ENCODE measurements at places on chromosomes 5 and 9.

- no peak for DNase-seq
These were observed 84.0 kb downstream of the SEC61B start for GRCh38 chr9:99305820-99306811.

DNA sequence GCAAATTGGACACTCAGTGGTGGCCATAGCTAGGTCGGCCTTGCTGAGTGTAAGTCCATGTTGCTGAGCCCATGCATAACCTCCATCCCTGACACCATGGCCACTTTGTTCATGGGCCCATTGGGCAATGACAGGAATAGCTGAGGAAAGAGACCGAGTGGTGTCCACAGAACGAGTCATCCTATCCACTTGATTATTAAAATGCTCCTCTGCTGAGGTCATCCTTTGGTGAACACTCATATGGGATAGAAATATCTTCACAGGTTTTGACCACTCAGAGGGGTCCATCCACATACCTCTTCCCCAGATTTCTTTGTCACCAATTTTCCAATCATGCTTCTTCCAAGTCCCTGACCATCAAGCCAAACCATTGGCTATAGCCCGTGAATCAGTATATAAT is 63.6 kb downstream of the PPIC start:
- no peak for DNase-seq

- DNase-seq, result no peak
These were observed 146.4 kb downstream of the PALM2AKAP2 start for GRCh38 chr9:109926421-109926869.

GRCh38 chr9:109934857-109935215 is 154.8 kb downstream of the PALM2AKAP2 start:
- DNase-seq, result no peak

DNA sequence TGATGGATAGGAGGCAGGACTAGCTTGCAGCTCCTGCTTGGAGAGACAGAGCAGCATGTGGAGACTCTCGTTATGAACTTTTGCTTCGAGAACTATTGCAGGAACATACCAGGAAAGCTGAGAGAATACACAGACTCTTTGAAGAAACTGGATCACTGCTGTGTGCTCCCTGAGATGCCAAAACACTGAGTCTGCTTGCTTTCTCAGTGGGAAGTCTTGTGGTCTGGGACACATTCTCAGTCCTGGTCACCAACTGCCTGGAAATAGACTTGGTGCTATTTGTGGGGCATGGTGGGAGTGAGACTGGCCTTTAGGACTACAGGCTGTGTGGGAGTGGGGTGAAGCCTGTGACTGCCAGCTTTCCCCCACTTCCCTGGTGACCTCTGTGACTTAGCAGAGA is 252.6 kb downstream of the MED10 start:
- DNase-seq, result no peak

DNA sequence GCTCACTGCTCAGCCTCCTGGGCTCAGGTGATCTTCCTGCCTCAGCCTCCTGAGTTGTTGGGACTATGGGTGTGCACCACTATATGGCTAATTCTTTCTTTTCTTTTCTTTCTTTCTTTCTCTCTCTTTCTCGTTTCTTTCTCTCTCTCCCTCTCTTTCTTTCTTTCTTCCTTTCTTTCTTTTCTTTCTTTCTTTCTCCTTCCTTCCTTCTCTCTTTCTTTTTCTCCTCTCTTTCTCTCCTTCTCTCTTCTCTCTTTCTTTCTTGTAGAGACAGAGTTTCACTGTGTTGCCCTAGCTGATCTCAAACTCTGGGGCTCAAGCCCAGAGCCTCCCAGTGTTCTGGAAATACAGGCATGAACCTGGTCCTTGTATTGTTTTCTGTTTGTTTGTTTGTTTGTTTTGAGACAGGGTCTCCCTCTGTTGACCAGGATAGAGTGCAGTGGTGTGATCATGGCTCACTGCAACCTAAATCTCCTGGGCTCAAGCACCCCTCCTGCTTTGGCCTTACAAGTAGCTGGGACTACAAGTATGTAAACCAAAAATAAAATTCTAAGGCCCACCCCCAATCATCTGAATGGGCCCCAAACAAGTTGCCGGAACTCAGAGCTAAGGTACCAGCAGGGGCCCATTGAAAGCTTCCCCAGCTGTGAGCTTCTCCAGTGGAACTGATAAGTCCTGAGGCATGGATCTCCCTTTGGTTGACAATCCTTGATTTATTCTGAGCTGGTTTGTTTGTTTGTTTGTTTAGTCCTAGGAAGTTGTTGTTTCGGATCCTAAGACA is 11.9 kb upstream of the BTF3 start:
- DNase-seq, result no peak
